ENCODE measurements at places on chromosomes 5 and 9.

- no peak for DNase-seq
These were observed 6.2 kb downstream of the SKP2 start for GRCh38 chr5:36158144-36158543.

DNA sequence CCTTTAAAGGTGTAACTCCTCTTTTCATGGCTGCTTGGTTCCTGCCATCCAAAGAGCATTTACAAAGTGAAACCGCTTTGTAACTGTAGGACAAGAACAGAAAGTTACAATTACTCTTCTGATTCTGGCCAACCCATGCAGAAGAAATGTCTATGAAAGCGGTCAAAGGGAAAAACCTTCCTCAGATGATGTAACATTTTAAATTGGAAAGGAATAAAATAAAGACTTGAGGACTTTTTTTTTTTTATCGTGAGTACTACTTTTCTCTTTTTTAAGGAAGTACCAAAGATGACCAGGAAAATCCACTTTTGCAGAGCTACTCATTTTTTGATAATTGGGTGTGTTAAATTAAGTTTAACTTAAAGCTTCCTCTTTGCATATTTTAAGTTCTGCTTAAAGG is 13.0 kb upstream of the C9orf72 start:
- no peak for DNase-seq

- no peak for DNase-seq
These were observed 4.0 kb downstream of the MEF2C start for GRCh38 chr5:88878976-88879375.

DNA sequence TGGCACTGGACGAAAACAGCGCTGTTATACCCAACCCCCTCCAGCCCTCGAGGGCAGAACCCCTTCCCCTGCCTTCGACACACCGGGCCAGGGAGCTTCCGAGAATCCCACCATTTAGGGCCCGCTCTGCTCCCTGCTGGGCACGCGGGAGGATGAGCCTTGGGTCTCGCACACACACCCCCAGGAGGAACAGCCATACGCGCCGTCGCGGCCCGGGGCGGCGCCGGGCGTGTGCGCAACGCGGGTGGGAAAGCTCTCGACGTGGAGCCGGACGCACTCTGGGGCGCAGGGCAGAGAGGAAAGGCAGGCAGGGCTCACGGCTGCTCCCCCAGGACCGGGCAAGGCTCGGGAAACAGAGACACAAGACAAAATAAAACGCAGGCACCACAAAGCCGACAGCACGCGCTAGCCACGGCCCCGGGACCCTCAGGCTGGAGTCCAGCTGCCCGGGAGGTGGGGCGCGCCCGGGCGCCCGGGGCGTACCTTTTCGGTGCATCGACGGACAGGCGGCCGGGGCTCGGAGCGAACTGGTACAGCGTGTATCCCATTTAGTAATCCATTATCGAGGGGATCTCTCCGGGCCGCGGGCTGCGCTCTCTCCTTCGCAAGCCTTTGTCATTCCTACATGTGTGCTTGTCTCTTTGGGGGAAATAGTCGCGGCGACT is 789 bp downstream of the SEMA6A start:
- DNase-seq = no peak

DNA sequence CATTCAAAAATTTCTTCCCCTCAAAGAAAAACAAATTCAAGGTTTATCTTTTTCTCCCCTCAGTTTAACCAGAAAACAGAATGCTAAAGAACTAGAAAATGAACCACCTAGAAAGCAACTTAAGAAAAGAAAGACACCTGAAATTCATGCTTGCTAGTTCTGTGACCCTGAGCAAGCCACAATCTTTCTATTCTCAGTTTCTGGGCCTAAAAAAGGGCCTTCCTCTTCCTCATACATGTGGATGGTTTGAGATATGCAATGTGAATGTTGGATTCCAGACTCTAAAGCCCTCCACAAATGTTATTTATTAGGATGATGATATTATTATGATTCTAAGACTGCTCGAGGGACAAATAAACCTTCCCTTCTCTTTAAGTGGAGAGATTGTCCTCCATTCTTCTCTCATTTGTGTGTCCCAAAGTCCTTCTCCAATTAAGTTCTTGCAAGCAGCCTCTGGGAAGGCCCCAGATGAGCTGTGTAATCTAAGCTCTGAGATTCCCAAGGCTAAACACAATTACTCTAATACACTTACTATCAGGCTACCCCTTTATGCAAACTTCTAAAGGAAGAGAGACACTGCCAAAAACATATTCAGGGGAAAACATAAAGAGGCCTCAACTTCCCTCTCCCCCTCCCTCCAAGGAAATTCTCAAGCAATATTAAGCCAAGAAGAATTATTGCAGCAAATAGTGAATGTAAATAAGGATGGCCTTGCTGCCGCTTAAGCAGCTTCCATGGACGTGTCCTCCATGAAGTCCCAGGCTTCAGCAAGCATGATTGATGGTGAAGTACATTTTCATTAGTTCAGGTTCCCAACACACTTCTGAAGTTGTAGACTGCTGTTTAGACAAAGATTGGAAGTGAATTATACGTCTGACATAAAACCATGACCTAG is 80.2 kb downstream of the PRKACG start:
- no peak for DNase-seq

DNA sequence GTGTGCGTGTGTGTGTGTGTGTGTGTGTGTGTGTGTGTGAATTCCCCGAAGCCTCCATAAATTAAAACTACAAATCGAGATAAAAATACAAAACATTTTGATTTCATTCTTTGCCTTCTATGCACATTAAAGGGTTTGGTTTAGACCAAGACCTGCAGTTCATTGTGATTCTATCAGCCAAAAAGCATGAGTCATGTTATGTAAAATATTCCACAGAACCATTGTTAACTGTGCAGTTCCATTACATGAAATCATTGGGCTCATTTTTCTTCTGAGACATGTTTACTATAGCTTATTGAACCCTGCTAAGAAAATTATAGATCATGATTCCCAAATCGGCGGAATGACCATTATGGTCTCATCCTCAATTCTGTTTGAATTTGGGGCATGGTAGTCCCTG is 11.7 kb downstream of the CAVIN4 start:
- DNase-seq = no peak

- no peak for DNase-seq
These were observed 366.5 kb downstream of the SLCO4C1 start for GRCh38 chr5:101929628-101930027.

DNA sequence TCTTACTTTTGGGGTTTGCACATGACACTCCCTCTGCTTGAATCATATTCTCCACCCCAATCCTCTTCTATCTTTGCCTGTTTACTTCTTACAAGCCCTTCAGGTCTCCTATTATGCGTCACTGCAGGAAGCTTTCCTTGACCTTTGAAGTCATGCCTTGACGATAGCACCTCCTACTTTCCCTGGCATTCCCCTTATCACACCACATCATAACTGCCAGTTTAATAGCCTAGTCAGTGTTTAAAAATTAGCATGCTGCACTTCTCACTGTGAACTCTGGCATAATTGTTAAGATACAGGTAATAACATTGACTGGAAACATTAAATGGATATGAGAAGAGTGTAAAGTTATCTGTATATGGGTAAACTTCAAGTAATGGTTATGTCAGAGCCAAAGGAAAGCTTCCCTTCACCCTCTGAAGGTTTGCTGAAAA is 37.1 kb upstream of the CEP120 start:
- DNase-seq = no peak

- DNase-seq = no peak
These were observed 282.5 kb downstream of the ICE1 start for GRCh38 chr5:5705010-5705409.

GRCh38 chr5:40569546-40570270 is 110.0 kb upstream of the PTGER4 start:
- DNase-seq = no peak

DNA sequence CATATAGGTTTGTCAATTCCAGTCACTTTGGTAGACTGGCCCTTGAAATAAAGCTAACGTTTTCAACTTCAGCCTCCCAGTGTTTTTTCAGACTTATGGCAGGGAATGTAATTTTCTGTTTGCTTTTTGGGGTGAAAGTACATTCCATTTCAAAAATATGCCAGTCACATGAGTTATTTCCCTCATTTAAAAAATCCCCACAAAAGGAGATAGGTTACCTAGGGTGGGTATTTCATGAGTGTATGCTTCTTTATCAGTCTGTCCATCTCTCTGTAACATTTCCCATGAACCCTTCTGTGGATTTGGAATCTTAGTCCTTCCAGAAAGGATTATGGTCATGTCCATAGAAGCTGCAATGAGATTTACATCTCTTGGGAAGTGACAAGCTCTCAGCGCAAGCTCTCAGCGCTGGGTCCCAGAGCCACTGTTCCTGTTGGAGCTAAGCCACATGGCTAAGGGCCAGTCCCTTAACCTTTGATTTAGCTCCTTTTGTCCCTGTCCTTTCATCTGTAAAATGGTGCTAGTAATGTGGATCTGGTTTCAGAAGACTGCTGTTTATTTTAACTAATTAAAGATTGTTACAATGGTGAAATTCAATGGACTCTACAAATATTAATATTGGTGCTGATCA is 294.9 kb downstream of the NR3C1 start:
- DNase-seq = no peak

DNA sequence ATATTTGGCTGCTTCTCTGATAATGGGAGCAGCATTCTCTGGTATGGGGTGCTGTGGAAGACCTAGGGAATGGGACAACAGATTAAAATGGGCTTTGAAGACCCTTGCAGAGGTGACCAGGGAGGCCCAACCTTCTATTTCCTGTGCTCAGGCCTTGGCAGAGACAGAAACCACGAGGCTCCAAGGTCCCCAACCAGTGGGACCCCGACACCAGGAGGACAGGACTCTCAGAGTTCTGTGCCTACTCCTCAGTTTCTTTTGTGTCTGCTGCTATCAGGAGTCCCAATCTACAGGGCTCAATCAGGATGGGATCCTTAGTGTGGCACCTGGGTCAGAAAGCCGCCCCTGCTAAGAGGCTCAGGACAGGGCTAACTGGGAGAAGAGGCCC is 29.3 kb downstream of the CSF2 start:
- DNase-seq = no peak

- DNase-seq = no peak
These were observed 339.2 kb downstream of the ARL15 start for GRCh38 chr5:53971131-53971530.

DNA sequence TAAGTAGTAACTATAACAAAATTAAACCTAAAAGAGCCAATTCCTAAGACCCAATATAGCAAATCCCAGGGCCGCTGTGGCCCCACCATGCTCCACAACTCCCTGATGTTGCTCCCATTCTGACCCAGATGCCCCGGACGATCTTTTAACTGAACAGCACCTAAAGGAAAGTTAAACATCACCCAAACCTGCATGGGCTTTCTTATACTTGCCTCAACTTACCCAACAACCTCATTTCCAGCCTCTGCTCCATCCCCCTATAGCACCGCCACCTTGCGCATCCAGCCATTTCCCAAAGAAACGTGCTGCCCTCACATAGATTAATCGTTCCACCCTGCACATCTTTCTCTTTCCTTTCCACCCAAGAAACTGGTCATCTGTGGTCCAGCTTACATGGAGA is 54.6 kb downstream of the ZNF354C start:
- DNase-seq = no peak

GRCh38 chr9:105118636-105119035 is 125.8 kb upstream of the SLC44A1 start:
- no peak for DNase-seq

DNA sequence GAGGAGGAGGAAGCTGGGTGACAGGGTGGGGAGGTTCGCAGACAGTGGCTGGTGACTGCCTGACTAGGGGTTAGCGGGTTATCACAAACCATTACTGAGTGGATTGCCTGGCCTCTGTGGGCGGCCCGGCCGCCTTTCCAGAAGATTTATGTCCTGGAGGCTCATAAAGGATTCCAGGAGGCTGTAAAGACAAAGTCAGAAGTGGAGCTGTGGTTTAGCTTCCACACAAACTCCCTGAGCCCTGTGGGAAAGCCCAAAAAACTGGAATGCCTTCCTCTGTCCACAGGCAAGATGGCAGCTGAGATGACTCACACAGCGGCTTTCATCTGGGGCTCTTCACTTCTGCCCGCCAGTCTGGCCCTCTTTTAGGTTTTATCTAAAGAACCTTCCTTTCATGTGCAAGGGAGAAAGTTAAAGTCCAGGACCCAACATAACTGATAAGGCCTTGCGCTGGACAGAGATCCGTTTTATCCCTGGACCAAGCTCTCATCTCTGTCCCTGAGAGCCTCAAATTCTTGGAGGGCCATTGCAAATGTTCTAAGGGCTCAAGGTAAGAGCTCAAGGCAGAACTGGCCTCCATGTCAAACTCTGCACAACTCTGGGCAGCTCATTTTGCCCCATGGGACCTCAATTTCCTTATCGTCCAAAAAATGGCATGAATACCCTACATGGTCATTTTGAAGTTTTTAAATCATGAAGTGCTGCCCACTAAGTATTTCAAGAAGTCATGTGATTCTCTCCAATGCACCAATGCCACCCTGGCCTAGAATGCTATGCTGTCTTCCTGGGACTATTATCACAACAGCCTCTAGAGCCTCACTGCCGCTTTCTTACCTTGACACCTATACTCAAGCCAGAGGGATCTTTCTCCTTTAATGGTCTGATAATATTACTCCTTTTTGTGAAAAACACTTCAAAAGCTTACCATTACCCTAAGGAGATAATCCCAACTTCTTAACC is 249.4 kb upstream of the TRIM32 start:
- no peak for DNase-seq

- DNase-seq = no peak
These were observed 819.4 kb downstream of the SEMA5A start for GRCh38 chr5:8726383-8727036.

DNA sequence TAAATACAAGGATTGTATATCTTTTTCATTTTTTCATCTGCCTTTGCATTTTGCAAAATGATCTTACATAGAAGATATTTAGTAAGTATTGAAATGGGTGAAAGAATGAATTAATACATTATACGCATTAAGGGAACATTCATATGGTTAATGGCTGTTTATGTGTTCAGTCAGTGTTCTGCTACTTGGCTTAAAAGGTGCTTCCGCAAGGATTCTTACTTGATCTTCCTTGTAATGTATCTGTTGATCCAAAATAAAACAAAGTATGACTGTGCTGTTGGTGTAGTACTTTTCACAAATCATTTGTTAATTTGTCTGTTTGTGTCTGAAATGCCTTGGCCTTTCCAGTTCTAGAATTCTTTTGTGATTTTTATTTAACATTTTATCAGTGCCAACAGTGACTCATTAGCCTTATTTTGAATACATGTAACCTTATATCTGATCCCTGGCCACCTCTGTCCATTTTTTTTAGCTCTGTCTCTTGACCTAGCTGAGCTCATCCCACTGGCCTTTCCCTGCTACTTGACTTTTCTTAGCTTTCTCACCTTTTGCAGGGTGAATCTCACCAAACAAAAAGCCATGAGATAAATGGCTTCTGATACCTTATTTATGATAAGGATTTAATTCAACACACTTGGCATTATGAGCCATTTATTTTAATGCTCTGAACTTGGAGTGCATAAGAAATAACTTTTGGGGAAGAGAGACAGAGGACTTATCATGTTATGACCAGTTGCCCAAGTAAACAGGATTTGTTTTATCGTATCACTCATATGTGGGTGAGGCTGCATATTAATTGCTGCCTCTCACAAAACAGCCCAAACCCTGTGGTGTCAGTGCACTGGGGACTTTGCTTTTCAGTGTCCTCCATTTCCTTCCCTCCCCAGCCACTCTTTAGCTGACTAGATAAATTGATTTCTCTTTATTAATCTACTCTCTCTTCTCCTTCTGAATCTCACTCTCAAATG is 340.3 kb downstream of the KDM4C start:
- DNase-seq = no peak

Data from AG09309 (cell line).